ENCODE measurements at places on chromosomes 4 and X. TPM values are rescaled to one million over a fixed set of nuclear protein-coding genes. Genes with fewer than 3 reads are reported as not detected.
A peak's percentile ranks its signal among the peaks of the same experiment; 100 is the strongest.

DNA sequence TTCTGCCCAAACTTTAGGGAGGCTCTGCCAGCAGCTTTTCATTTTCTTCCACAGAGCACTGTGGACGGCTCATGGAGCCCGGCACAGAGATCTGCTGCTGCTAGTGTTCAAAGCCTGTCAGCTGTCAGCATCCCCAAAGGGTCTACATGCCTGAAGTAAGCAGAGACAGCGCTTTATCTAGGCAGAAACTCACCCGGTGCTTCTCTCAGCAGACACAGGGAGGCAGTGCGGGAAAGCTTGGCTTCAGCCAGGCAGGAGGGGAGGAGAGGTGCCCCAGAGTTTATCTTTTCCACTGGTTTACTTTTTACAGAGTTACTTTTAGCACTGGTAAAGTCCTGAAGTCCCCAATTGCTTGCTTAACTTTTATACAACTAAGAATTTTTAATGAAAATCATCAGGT, 339.3 kb downstream of the NKX6-1 start:
- DNase-seq = no peak

DNA sequence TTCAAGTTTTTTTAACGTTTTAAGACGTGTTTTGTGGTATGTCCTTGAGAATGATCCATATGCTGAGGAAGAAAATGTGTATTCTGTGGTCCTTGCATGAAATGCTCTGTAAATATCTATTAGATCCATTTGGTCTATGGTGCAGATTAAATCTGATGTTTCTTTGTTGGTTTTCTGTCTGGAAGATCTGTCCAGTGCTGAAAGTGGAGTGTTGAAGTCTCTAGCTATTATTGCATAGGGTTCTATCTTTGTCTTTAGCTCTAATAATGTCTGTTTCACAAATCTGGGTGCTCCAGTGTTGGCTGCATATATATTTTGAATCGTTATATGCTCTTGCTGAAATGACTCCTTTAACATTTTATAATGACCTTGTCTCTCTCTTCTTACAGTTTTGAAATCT, 122.5 kb downstream of the RPA4 start:
- no peak for DNase-seq

- no peak for DNase-seq
Observed at GRCh38 chrX:19089555-19090040, 32.7 kb downstream of the ADGRG2 start.

DNA sequence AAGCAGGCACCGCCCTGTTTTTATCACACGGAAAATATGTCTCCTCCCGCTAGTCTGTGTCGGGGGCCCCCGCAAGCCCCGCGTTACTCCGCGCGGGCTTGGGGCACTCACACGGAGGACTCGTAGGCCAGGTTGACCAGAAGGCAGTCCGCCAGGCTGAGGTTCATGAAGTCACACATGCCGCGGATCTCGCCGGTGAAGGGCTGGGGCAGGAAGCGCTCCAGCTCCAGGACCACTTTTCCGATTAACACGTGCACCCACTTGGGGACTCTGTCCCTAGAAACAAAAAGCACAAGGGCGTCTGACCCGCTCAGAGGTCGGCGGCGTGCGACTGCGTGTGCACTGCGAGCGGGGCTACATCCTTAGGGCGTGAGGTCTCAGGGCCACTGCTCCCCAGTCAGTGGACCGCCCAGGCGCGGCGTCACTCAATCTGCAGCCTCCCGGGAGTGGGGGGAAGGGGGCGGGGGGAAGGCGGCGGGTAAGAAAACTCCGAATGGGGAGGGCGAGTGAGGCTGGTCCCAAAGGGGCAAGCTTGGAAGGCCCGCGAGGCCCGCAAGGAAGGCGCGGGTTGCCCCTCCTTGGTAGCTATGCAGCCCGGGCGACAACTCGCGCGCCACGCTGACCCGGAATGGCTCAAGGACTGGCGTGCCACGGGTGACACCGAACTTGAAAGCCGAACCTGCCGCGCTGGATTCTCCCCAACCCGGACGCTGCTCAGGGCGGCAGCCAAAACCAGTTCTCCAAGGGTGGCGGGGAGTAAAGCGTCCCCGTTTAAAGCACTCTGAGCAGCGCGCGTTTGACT, 722 bp downstream of the NAAA start:
- DNase-seq = peak; percentile 49

GRCh38 chr4:101941816-101942358, 151.4 kb downstream of the BANK1 start:
- DNase-seq = no peak

GRCh38 chrX:40041915-40042314, 55.8 kb downstream of the BCOR start:
- no peak for DNase-seq

GRCh38 chrX:149060921-149061320, 444.2 kb downstream of the IDS start:
- no peak for DNase-seq

DNA sequence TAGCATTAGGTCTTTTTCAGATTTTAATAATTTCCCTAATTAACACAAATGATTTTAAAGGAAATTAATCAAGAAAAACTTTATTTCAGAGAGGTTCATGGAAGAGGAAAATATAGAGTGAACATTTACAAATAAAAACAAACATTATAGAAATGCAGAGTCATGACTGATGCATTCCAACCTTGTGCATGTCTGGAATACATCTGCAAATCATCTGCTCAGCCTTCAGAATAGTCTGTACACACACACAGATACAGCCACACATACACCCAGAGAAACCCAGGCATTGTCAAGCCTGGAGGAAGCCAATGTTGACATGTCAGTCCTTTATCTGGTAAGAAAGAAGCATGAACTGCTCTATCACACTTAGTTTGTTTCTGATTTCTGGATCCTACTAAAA, 61.3 kb upstream of the NFKB1 start:
- no peak for DNase-seq

DNA sequence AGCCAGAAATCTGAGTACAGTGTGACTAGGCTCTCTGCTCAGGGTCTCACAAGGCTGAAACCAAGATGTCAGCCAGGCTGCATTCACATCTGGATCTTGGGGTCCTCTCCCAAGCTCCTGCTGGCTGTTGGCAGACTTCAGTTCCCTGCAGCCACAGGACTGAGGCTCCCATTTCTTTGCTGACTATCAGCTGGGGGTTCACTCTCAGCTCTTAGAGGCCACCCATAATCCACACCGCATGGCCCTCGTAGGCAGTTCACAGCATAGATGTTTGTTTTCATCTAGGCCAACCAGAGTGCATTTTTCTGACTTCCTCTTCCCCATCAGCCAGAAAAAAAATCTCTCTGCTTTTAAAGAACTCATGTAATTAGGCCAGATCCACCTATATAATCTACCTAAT, 8.2 kb upstream of the WDR44 start:
- no peak for DNase-seq

DNA sequence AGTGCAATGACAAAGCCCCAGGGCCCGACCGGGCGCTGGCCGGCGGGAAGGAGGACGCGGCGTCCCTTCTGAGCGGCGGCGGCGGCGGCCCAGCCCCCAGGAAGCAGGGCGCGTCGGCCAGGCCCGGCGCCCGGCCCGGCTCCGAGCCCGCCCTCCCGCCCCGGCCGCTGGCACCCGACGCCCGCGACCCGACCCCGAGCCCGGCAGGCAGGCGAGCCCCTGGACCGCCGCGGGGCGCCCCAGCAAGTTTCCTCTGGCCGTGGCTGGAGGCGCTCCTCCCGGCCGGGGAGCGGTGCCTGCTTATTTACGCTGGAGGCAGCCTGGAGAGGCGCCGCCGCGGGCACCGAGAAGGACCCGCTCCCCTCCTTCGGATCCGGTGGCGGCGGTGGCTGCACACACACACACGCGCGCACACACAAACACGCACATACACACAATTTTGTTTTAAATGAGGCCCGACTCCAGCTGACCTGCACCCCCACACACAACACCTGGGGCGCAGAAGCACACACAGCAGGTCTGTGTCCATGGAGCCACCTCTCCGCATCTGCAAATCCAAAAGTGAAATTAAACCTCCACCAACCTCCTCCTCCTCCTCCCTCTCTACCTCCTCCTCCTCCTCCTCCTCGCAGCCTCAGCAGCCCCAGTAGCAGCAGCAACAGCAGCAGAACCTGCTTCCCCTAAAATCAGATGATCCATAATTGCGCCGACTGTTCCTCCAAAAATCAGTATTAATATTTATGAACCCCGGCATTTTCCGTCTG, 669 bp downstream of the IRF2 start:
- no peak for DNase-seq

DNA sequence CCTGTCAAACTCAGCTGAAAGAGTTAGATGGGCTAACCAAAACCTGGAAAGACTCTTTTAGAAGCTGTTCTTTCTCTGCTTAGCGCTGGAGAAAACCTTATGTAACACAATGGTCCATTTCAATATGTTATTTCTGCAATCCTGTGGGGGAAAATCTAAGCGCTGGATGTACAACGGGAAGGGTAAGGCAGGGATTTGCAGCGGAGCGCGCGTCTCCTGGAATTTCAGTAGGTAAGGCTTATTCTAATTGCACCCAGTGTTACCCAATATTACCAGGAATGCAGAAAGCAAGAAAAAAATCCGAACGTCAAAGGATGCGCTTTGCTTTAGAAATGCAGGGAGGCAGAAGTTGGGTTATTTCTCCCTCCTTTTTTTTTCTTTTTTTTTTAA, 2.0 kb downstream of the HS3ST1 start:
- DNase-seq = no peak

GRCh38 chrX:74353984-74354383, 50.0 kb downstream of the ZCCHC13 start:
- DNase-seq = no peak

GRCh38 chrX:101230636-101231035, 11.1 kb downstream of the DRP2 start:
- DNase-seq = no peak

HSD17B13 gene
- polyA plus RNA-seq = 0.71 TPM

CTAG1A gene
- polyA plus RNA-seq = not detected

PGM2 gene
- polyA plus RNA-seq = 36.1 TPM

CCSER1 gene
- polyA plus RNA-seq = 22.4 TPM

GAGE12H gene
- not detected for polyA plus RNA-seq

BANK1 gene
- 2.8 TPM for polyA plus RNA-seq

FUNDC1 gene
- polyA plus RNA-seq = 28.8 TPM

Data from left kidney (tissue), 8 donors.